ENCODE measurements at places on chromosomes 7 and 10.

DNA sequence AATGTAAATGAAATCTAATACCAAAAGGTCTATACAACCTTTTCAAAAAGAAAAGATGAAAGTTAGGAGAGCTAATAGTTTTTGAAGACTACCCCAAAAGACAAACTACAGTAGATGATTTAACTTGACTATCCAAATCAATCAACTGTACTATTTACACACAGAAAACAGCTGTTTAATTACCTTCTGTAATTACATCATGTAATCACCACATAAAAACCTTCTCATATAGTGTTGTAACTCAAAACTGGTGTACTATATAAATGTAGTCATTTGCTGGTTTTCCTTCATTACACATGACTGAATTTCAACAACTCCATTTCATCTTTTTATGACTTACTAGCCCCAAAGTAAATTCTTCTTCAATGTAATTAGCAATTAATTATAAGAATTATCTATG, 4.5 kb downstream of the RTKN2 start:
- DNase-seq = no peak

DNA sequence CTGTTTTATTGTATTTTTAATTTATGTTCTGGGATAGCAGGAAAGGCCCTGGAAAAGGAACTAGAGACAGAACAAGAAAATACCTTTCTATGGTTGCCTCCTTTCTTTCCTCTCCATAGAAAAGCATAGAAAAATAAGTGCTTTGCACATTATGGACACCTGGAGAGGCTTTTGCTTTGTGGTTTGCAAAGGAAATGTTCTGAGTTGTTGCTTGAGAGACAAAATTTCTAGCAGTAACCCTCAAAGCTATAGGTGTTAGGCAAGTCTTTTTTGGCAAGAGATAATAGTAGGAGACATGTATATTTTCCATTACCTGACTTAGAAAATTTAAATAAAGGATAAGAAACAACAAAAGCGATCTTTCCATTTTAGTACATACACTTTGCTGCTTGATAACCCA, 378.6 kb upstream of the PRKCQ start:
- DNase-seq = no peak

DNA sequence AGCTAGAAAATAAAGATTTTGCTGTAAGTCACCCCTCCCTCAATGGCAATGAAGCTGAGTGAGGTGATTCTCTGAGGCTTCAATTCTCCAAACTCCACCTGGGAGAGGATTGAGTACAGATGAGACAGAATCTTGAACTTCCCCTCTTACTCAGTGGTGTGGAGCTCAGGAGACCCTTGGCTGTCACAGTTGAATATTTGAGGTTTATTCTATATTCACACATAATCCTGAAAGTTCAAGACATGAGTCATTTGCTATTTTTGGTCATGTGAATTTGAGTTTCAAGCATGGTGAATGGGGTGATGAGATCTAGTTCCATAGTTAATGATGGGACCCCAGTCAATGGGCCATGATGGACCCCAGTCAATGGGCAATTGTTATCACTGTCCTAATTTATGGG, 13.9 kb upstream of the TECTB start:
- no peak for DNase-seq

- no peak for DNase-seq
Observed at GRCh38 chr10:77721815-77722214, 84.2 kb upstream of the KCNMA1 start.

DNA sequence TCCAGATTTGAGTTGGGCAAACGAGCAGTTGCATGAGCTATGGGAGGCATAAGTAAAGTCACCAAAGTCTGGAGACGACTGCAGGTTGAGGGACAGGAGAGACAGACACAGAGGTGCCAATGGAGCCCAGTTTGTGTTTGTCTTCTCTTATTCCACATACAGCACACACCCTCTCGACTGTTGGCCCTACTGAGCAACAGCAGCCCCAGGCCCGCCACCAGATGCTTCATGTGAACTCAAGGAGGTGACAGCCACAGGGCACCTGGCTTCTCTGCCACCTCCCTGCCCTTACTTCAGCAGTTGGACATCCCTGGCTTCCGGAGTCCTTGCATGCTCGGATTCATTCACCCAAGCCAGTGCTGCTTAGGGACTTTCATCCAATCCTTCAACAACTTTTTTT, 6.5 kb upstream of the ATOH7 start:
- DNase-seq = no peak

- DNase-seq = no peak
Observed at GRCh38 chr10:28878236-28878970, 201.1 kb downstream of the BAMBI start.

GRCh38 chr7:22858640-22859561, 36.3 kb upstream of the TOMM7 start:
- no peak for DNase-seq

DNA sequence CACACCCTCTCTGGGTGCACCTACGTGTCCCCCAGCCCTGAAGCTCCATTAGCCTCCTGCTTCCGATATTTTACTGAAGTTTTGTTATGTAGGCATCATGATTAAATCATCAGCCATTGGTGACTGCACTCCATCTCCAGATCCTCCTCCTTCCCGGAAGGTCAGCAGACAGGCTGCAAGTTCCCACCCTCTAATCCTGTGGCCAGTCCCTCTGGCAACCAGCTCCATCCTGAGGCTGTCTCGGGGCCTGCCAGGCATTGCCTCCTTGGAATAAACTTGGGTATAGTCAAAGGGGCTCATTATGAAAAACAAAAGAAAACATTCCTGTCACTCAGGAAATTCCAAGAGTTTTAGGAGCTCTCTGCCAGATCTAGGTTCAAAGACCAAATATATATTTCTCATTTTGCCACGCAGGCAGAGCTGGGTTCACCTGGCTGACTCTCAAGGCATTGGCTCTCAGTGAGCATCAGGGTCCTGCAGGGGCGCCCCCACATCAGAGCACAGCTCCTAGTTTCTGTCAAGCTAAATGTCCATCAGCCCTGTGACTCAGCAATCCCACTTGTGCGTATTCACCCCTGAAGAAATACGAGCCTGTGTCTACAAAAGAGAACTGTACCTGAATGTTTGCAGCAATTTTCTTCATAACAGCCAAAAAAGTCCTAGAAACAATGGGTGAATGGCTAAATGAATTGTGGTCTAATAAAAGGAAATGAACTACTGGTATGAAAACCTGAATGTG, 27.4 kb upstream of the TMEM72 start:
- DNase-seq = no peak

DNA sequence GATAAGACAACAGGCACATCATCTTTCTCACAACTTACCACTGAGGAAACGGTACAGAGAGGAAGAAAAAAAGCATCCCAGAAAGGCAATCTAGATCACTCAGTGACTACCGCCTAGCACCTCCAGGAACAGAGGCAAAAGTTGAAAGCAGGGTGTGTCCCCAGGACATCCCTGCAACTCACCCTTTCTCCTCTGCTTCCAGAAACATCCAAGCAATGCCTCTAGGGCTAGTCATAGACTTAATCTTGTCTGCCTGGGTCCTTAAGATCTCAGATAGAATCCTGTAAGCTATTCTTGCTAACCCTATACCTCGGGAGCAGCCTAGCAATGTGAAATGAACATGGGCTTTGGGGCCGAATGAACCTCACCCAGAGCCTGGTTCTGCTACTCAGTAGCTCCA, 18.8 kb upstream of the PDCD4 start:
- no peak for DNase-seq

DNA sequence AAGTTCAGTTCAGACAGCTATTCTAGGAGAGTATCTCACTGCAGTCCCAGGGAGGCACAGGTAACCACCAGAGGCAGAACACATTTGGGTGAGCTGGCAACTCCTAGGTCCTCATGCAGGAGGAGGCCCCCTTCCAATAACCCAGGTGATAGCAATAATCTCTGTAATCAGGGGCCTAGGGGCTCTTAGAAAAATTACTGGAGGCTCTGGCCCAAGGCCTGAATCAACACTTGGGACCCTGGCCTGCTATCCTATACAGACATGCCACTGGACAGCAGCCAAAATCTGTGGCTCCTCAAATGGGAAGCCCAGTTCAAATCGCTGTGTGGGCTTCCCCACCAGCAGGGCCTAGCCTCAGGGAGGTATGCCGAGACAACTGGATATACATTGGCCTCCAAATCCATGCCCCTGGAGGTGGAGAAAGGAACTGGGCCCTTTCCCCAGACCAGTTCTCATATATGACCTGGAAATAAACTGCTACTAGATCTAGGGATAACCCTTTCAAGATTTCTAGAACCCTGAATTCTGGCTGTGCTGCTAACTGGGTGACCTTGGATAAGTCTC, 1.6 kb downstream of the AVPI1 start:
- DNase-seq = no peak

GRCh38 chr10:22992621-22993020, 64.8 kb downstream of the ARMC3 start:
- DNase-seq = peak; percentile 23

DNA sequence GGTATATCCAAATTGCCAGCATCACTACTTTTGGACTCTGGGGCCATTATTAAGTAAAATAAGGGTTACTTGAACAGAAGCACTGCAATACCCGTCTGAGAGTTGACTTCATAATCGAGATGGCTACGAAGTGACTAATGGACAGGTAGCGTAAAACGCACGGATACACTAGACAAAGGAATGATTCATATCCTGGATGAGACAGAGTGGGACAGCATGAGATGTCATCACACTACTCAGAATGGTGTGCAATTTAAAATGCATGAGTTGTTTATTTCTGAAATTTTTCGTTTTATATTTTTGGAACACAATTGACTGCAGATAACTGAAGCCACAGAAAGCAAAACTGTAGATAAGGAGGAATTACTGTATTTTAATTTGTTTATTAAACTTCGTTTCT, 421.5 kb upstream of the LRGUK start:
- no peak for DNase-seq

GRCh38 chr10:47027108-47027783, 116.0 kb downstream of the PTPN20 start:
- no peak for DNase-seq

- no peak for DNase-seq
Observed at GRCh38 chr7:23394488-23395171, 75.7 kb downstream of the IGF2BP3 start.

DNA sequence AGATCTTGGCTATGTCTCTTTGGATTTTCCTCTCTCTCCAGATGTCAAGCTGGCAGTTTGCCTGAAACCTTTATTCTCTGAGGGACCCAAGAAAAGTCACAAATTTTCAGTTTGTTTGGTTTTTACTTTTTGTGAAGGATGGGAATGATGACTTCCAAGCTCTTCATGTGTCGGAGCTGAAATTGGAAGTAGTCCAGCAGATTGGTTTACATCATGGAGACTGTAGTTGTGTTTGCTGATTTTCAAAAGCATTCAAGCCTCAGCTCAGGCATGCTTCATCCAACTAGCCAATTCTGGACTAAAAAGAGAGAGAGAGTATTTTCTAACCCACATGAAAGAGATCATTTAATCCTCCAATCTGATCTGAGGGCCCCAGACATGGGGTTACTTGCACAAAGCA, 326.2 kb upstream of the AUTS2 start:
- DNase-seq = no peak

DNA sequence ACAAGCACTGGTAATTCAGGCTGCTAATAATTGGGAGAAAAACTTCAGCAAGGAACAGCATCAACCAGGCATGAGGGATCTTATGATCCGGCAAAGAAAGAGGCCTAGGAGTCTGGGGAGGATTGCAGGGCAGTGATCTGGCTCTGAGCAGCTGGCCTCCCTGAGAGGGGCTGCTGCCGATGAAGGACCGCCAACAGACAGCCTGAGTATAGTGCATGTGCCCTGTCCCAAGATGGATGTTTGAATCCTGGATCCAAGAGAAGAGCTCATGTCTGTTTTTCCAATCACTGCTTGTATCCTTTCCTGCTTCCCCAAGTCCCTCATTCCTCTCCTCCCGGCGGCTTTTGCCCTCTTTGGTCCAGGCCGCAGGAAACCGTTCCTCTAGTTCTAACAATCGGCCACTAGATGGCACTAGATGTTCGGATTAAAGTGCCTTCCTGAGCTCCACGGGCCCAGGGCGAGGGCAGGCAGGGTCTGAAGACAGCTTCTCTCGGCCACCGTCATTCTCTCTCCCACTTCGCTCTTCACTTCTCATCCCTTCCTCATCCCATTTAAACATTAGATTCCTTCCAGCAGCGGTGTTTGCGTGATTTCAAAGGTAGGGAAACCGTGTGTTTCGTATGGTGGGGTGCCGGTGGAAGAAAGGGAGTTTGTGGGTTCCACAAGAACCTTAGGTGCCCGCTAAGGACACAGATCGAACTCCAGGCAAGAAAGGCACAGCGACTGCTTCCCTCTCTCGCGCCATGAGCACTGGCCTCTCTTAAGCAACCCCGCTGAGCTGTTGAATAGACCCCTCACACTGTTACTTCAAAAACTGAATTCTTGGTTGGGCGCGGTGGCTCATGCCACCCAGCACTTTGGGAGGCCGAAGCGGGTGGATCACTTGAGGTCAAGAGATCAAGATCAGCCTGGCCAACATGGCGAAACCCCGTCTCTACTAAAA, 82.4 kb downstream of the ADCYAP1R1 start:
- DNase-seq = peak; percentile 79

DNA sequence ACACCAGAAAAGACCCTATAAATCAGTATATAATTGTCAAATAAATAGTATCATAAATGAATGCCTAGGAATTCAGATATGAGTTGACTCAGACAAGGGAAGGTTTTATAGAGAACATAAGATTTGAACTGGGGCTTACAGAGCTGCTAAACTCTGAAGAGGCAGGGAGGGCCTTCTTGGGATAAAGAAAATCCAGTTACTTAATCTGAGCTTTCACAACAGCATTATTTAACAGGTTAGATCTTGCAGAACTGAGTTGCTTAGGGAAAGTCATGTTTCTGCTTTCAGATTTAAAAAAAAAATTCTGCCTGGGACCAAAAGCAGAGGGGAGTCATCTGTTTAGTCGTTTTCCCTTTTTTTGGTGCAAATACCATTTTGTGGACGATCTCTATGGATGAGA, 594.8 kb upstream of the FZD8 start:
- no peak for DNase-seq

GRCh38 chr7:123709525-123709924, 39.3 kb downstream of the WASL start:
- DNase-seq = no peak

DNA sequence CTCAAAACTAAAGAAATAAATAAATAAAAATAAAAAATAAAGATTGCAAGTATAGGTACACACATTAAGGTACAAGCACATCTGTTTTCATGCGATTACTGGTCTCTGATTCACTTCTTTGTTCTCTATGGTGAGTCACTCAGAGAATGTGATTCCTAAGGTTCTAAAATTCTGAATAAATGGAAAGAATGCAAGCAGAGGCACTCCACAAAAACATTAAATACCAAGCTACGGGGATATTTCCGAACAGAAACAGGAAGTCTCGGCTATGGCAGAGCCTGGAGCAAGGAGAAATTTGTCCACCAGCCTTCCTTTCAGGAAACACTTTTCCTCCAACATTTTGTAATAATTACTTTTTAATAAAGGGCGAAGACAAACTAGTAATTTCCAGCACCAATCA, 1.4 kb downstream of the VOPP1 start:
- DNase-seq = no peak

- DNase-seq = no peak
Observed at GRCh38 chr10:70847659-70848360, 32.1 kb downstream of the SGPL1 start.

GRCh38 chr7:138030679-138031351, 28.9 kb upstream of the CREB3L2 start:
- no peak for DNase-seq
